ENCODE measurements at places on chromosomes 2 and 18.

DNA sequence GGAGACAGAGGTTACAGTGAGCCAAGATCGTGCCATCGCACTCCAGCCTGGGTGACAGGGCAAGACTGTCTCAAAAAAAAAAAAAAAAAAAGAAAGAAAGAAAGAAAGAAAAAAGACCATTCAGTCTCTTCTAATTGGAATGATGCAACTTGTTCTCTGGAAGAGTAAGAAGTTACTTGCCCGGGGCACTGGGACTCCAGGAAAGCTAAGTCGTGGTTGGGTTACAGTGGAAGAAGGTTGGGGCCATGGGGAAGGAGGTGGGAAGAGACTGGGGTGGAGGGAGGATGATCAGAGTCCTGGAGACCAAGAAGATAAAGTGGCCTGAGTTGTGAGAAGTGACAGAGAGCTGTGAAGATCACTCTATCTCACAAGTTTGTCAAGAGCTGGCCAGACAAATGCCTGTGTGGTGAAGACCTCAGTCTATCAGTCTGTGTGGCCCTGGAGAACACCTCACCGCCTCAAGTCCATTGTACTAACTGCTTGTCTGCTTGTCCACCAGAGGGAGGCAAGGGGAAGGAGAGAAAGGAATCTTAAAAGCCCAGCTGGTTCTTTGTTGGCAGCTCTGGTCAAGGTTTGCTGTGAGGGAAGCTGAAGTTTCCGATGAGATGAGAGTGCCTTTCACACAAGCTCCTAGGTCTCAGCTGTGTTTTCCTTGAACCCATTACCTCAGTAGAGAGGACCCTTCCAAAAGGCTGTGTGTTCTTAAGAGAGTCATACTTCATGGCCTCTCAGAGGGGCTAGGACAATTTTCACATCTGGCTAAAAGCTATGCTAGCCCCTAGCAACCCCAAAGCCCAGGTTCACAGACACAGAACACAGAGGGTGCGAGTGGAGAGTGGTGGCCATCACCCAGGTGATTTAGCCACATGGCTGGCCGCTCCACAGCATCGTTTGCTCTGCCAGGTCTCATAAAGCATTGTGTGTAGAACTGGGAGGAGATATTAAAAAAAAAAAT lies 72.0 kb upstream of the TMEM178A start:
- peak; percentile 92 for DNase-seq

GRCh38 chr2:236417150-236417549 lies 152.5 kb upstream of the ACKR3 start:
- DNase-seq = no peak

GRCh38 chr2:233342301-233342700 lies 12.0 kb upstream of the DGKD start:
- no peak for DNase-seq

- DNase-seq = no peak
Measured at GRCh38 chr2:9203006-9203405, 3.6 kb upstream of the ASAP2 start.

DNA sequence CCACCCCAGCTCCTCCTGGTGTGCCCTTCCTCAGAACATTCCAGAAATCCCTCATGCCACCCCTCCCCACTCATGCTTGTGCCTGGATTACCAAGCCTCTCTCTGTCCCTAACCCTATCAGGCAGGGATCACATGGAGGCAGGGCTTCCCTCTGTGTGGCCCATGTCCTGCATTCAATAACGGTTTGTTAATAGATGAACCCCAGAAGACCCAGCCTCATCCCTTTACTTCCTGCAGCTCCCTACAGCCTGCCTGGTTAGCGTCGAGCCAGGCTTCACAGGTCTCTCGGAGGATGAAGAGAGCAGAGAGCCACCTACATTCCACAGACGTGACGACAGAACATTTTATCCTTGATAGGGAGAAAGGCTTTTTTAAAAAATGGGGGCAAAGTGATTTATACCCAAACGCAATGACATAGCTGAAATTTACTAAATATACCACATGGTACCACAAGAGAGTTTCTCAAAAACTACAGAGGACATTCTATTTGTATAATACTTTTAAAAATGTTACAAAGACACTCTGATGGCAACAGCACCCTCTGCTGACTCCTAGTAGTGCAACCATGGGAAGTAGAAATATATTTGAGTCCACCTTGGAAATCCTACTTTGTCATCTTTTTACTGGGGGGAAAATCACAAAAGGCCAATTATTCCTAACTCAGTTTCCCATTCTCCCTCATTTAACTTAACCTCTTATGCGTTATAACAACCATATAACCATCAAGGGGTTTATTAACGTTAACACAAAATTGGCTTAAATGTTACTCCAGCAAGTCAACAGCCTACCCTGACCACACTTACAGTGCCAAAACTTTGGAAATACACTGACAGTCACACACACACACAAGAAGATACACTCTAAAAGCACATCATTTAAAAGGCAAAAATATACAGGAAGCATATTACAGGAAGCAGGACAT lies 30.7 kb downstream of the FBXO15 start:
- peak; percentile 69 for DNase-seq

DNA sequence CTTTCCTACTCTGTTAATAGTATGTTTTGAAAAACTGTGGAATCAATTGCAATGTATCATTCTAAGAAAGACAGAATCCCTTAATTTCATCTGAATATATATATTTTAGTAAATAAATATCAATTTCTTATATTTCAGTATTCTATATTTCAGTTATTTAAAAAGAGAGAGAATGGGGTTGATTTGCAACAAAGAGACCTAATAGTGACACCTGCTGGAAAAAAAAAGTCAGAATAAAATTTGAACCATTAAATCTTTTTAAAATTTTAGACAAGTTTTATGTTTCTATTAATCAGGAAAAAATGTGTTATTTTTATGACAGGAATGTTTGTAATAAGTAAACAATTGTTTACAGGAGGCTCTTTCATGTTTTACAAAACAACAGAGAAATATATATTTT lies 20.7 kb upstream of the CCNT2 start:
- DNase-seq = peak; percentile 47

DNA sequence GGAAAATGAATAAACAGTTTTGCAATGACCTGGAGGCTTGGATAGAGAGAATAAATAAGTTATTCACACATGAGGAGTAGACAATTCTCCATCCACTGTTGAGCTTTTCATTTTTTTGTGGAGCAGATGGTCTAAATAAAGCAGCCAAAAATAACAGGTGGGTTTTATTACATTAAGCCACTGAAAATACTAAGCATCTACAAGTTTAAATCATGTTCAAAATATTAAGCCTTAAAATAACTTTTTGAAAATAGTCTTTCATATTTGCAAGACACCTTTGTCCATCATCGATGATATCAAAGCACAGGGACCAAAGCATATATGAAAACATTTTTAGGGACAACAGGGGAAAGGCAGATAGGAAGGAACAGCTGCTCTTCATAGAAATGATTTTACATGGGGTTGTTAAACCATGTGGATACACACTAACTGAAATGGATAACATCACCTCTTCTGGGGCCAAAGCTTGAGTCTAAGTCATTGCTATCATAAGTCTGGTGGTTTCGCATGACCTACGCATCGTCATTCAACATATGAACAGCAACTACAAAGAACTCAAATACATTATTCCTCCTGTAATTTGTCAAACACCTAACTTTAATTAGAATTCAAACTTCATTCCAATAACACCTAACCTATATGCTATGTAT lies 197.6 kb upstream of the CHST9 start:
- DNase-seq = no peak

DNA sequence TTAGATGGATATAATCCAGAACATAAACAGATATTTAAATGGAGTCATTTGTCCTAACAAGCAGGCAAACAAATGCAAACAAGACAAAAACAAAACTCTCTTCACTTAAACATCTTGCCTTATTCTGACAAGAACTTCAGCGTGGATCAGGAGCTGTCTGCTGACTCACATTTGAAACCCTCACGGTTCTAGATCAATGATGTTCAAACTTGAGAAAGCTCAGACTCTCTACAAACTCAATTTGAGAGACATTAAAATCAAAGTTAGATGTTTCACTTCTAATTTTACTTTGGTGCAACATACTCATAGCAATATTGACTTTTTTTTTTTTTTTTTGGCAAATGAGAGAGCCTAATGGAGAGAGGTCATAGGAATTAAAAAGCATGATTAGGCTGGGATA lies 362.8 kb upstream of the SLC14A2 start:
- DNase-seq = no peak

DNA sequence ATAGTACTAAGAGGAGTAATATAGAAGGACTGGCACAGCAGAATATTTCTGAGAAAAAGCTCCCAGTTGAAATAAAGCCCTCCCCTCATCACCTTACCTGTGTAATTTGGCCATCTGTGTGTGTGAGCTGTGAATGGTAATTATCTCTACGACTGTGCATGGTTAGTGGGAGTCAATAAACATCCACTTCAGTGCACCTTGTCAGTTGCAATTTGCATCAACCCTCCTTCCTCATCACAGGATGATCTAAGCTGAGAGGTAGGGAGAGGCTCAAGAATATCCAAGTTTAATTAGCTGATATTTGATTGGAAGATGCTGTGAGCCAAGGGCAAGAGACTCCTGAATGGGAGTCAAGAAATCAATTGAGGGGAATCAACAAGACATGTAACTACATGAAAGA lies 694.9 kb upstream of the KLHL29 start:
- no peak for DNase-seq

DNA sequence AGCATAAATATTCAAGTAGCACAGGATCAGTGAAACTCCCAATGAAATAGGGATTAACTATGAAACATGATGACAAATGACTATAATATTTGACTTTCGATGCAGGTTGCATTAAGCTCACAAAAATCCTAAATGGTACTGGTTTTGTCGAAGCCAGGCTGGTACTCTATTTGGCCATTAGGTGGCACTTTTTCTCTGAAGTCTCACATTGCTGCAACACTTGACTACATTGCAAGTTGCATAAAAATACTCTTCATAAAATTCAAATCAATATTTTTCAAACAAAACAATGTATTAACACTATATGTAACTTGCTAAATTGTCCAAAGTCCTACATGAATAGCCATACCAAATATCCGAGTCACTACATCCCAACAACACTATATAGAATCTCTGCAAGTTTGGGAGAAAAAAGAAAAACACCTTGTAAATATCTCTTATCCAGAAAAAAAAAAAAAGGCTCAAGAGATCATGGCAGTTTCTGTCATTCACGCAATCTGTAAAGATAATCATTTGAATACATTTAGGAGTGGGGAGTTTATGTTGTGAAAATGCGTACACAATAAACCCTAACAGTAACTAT lies 9.5 kb downstream of the RTTN start:
- DNase-seq = peak; percentile 79

DNA sequence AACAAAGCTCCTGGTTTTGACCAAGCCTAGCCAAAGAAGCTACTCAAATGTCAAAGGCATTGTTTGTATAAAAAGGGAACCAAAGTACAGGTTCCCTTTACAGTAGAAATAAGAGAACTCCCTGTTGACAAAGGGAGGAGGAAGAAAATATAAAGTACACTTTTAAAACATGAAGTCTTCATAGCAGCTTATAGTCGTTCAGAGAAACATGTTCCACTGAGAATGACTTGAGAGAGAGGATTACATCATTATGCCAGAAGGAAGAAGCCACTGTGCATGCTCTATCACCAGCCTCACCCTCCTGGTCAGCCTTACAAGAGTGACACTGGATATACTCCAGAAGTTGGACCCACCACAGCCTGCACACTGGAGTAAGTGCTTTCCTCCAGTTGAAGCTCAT lies 2.5 kb upstream of the DHRS9 start:
- no peak for DNase-seq

DNA sequence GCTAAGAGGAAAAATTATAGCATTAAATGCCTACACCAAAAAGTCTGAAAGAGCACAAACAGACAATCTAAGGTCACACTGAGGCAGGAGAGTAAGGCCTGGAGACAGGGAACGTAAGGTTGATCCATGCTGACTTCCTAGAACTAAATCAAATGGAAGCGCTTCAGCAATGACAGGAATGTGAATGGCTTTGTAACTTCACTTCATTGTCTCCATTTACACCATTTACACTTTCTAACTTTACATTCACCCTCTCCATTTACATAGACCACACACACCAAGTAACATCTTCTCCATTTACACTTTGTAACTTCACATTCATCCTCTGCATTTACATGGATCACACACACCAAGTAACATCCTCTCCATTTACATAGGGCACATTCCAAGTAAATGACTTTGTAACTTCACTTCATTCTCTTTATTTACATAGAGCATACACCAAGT lies 103.1 kb upstream of the SPATS2L start:
- no peak for DNase-seq

DNA sequence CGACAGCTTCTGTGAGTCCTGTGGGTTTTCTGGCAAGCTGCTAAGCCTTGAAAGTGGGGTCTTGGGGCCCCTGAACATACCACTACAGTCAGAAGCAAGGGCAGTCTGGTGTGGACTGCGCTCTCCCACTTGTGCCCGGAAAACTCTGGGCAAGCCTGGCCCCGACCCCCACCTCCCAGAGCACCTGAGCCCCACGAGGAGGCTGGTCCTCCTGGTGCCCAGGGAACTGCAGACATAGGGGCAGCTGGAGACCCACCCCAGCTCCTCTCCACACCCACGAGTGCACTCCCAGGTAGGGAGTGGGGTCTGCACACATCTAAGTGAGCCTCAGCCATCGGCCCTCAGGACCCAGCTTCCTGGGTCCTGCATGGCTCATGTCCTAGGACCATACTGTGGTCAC lies 16.2 kb upstream of the GPC1 start:
- no peak for DNase-seq

DNA sequence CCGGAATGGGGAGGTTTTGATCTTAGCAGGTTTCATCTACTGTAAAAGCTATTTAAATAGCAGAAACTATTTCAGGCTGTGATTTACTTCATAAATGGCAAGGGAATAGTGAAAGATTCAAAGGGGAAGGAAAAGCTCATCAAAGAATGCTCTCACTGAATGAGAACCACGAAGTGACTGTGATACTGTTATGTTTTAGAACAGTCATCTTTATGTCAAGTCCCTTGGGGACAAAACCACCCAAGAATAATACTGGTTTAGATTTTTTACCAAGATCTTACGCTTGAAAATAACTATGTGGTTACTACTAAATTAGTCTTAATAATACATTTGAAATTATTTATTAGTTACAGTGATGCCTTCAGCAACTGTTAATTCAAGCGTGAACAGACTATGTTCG lies 28.1 kb downstream of the FARSB start:
- no peak for DNase-seq

- no peak for DNase-seq
Measured at GRCh38 chr2:148552675-148553331, 91.7 kb upstream of the EPC2 start.

DNA sequence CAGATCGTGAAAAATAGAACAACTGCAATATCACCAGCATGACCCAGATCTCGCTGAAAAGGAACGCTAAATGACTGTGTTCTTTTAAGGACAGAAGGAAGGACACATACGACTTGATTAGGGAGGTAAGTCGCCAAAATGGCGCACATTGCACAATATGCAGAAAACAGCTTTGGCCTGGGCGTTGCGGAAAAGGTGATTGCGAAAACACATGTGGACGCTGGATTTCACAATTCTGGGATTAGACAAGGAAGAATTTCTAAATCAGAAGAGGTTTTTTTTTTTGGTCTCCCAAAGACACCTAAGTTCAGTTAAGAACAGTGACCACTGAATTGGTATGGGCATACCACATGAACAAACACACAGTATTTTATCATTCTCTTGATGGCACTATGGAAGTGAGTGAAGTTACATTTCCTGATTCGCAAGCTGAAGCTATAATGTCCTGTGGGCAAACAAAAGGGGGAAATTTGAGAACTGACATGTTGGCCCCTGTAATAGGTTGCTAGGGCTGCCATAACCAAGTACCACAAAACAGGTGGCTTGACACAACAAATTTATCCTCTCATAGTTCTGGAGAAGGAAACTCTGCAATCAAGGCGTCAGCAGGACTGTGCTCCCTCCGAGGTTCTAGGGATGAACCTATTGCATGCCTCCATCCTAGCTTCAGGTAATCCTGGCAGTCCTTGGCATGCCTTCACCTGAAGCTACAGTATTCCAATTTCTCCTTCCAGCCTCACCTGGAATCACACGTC lies 25.8 kb upstream of the ERICH2 start:
- no peak for DNase-seq
